H1 (cell line): ENCODE measurements at places on chromosomes 6 and 20.

- DNase-seq, result no peak
- H3K36me3 ChIP-seq, result no peaks in the 10 kb centered on the region
- no peaks in the 10 kb centered on the region for H3K4me1 ChIP-seq
These were observed 129.5 kb downstream of the FOXC1 start for GRCh38 chr6:1739220-1739619.

- no peak overlapping the region for H3K4me3 ChIP-seq
- H3K4me1 ChIP-seq, result peaks cover 3% of the 10 kb centered on the region
- H3K27me3 ChIP-seq, result no peaks in the 10 kb centered on the region
- no peaks in the 10 kb centered on the region for H3K36me3 ChIP-seq
- no peak for DNase-seq
- no peak overlapping the region for H3K27ac ChIP-seq
These were observed 2.3 kb upstream of the HLA-DMA start for GRCh38 chr6:32954986-32955802.

DNA sequence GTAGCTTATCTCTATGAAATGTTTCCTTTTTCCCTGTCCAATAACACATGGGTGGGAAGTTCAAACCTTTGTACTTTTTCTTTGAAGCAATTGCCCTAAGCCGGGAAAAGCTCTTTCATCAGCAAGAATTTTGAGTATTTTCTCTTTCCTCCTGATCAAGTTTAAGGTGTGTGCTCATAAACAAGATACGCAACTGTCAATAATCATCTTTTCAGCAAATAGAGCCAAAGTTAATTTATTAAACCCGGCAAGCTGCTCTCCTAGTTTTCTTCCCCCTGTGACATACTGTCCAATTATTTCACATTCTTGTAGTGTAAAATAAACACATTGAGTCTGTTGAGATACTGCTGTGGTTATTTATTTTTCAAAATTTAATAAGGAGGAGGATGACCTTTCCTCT, 194.4 kb downstream of the EDN1 start:
- no peaks in the 10 kb centered on the region for H3K27me3 ChIP-seq
- no peak overlapping the region for H3K27ac ChIP-seq
- no peak overlapping the region for H3K4me3 ChIP-seq
- no peaks in the 10 kb centered on the region for H3K36me3 ChIP-seq

GRCh38 chr6:76351275-76351674, 278.8 kb upstream of the IMPG1 start:
- no peaks in the 10 kb centered on the region for H3K27me3 ChIP-seq
- no peak overlapping the region for H3K27ac ChIP-seq
- H3K4me1 ChIP-seq, result no peaks in the 10 kb centered on the region
- H3K4me3 ChIP-seq, result no peak overlapping the region
- no peaks in the 10 kb centered on the region for H3K36me3 ChIP-seq

DNA sequence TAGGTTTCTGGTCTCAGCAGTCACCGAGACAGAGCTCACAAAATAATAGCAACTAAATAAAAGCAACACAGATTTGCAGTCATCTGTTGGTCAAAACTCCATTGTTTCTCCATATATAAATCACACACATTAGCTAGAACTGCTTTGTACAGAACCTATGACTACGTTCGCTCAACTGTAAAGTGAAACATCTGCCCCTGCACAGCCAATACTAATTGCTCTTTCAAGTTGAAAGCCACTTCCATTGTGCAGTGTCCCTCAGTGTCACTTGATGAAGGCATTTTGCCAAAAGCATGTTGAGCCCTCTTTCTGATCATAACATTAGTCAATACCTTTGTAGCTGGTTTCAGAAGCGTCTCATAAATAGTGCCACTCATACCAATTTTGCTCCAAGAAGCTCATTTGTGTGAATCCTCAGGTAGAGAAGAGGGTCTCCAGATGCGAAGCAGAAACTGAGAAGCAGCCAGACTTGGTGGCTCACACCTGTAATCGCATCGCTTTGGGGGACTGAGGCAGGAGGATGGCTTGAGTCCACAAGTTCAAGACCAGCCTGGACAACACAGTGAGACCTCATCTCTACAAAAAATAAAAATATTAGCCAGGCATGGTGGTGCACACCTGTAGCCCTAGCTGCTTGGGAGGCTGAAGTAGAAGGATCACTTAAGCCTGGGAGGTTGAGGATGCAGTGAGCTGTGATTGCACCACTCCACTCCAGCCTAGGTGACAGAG, 68.9 kb downstream of the PERP start:
- no peak overlapping the region for H3K4me3 ChIP-seq
- H3K4me1 ChIP-seq, result no peaks in the 10 kb centered on the region
- H3K36me3 ChIP-seq, result no peaks in the 10 kb centered on the region
- H3K27me3 ChIP-seq, result no peaks in the 10 kb centered on the region

DNA sequence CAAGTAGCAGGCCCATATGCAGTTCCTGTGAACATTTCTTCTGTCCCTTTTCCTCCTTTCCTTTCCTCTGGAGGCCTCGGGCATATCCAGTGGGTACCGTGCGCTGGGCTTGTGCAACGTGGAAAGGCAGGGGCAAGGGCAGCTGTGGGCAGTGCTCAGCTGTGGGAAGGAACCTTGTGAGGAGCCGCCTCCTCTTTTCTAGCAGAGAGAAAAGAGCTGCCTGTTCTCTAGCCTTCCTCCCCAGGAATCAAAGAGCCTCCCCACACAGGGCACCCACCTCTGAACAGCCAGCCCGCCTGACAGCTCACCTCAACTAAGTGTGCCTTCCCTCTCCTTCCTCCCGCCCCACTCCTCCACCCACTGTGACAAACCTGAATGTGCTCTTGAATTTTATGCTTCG, 143.3 kb upstream of the HDDC2 start:
- H3K4me1 ChIP-seq, result peaks cover 3% of the 10 kb centered on the region
- no peak for DNase-seq
- H3K27me3 ChIP-seq, result no peaks in the 10 kb centered on the region; the same call in 1 of the 2 replicates
- no peak overlapping the region for H3K27ac ChIP-seq
